ENCODE measurements at places on chromosomes 2 and 18. TPM values are rescaled to one million over a fixed set of nuclear protein-coding genes. Genes with fewer than 3 reads are reported as not detected.

ZNF532 gene
- 97.5 TPM for polyA plus RNA-seq

TMEM163 gene
- polyA plus RNA-seq, result 2.0 TPM

CDH20 gene
- 3.9 TPM for polyA plus RNA-seq

NEURL3 gene
- polyA plus RNA-seq, result 6.1 TPM

ZBTB7C gene
- 16.7 TPM for polyA plus RNA-seq

MYOM1 gene
- 7.8 TPM for polyA plus RNA-seq

RGPD4 gene
- not detected for polyA plus RNA-seq

G6PC2 gene
- not detected for polyA plus RNA-seq

PROC gene
- polyA plus RNA-seq, result 6.5 TPM

LAMA3 gene
- polyA plus RNA-seq, result 2.2 TPM

SERPINB3 gene
- 0.13 TPM for polyA plus RNA-seq

CD207 gene
- polyA plus RNA-seq, result not detected

RUFY4 gene
- polyA plus RNA-seq, result 0.43 TPM

L3MBTL4 gene
- 4.1 TPM for polyA plus RNA-seq

FOXI3 gene
- 0.21 TPM for polyA plus RNA-seq

SLC30A3 gene
- 10.8 TPM for polyA plus RNA-seq

PID1 gene
- 6.7 TPM for polyA plus RNA-seq

RAB17 gene
- polyA plus RNA-seq, result 22.3 TPM

IL18R1 gene
- polyA plus RNA-seq, result 2.0 TPM

CENPA gene
- polyA plus RNA-seq, result 14.2 TPM

CRYBA2 gene
- not detected for polyA plus RNA-seq

REG1B gene
- polyA plus RNA-seq, result not detected

BOLL gene
- not detected for polyA plus RNA-seq

ACVR1 gene
- 27.5 TPM for polyA plus RNA-seq

ANTXR1 gene
- polyA plus RNA-seq, result 66.3 TPM

PCARE gene
- polyA plus RNA-seq, result 0.32 TPM

ARHGAP28 gene
- 66.7 TPM for polyA plus RNA-seq

SPP2 gene
- not detected for polyA plus RNA-seq

D2HGDH gene
- 81.1 TPM for polyA plus RNA-seq

MAP3K19 gene
- 1.1 TPM for polyA plus RNA-seq

PTMA gene
- 1,989 TPM for polyA plus RNA-seq

FBXO36 gene
- 7.3 TPM for polyA plus RNA-seq

FLACC1 gene
- polyA plus RNA-seq, result 2.9 TPM

SERPINB2 gene
- polyA plus RNA-seq, result not detected

TDRD15 gene
- not detected for polyA plus RNA-seq
